ENCODE measurements at places on chromosomes 1 and 21. TPM values are rescaled to one million over a fixed set of nuclear protein-coding genes. Genes with fewer than 3 reads are reported as not detected.

The PLA2G5 gene
- total RNA-seq = not detected

The ATP6V1G3 gene
- not detected for total RNA-seq

The MRPL20 gene
- 105 TPM for total RNA-seq

The NAXE gene
- total RNA-seq = 52.4 TPM

The C1orf115 gene
- total RNA-seq = 2.5 TPM

The SAMD13 gene
- total RNA-seq = 0.97 TPM

The PRDX1 gene
- total RNA-seq = 436 TPM

The SLC9C2 gene
- total RNA-seq = under 0.01 TPM

The OR2T2 gene
- total RNA-seq = not detected

The C8A gene
- not detected for total RNA-seq

The RGS13 gene
- not detected for total RNA-seq

The LINGO4 gene
- not detected for total RNA-seq

The SPAG17 gene
- total RNA-seq = 5.0 TPM

The CITED4 gene
- total RNA-seq = 1.6 TPM

The AMPD1 gene
- total RNA-seq = not detected

The SLC22A15 gene
- 19.5 TPM for total RNA-seq

The LORICRIN gene
- not detected for total RNA-seq

The ANGPTL3 gene
- total RNA-seq = 0.11 TPM

The LAPTM5 gene
- total RNA-seq = 0.13 TPM

The UBE2J2 gene
- 30.3 TPM for total RNA-seq

The SPATA45 gene
- 0.39 TPM for total RNA-seq

The RGS4 gene
- total RNA-seq = 2.1 TPM

The CD1B gene
- total RNA-seq = not detected

The COL11A1 gene
- 156 TPM for total RNA-seq

The TACSTD2 gene
- total RNA-seq = 1.5 TPM

The S100A1 gene
- 1.7 TPM for total RNA-seq

The CFAP141 gene
- total RNA-seq = not detected
